Left lung (tissue), 14 donors: ENCODE measurements at places on chromosomes 13 and 19. TPM values are rescaled to one million over a fixed set of nuclear protein-coding genes. Genes with fewer than 3 reads are reported as not detected.

The CLC gene
- not detected for total RNA-seq

The ANGPTL4 gene
- total RNA-seq: 24.8 TPM

The WDR88 gene
- not detected for total RNA-seq

The FLT1 gene
- total RNA-seq: 25.2 TPM

The SIGLEC6 gene
- 3.2 TPM for total RNA-seq

The TNFSF13B gene
- 12.2 TPM for total RNA-seq

The SOX1 gene
- not detected for total RNA-seq

The ACER1 gene
- total RNA-seq: not detected

The C13orf42 gene
- not detected for total RNA-seq

The PSG1 gene
- total RNA-seq: not detected

The TRPC4 gene
- 0.76 TPM for total RNA-seq

The GPR183 gene
- 7.4 TPM for total RNA-seq

The ALKBH7 gene
- total RNA-seq: 52.8 TPM

The ZNF799 gene
- total RNA-seq: 7.1 TPM

The C3 gene
- total RNA-seq: 748 TPM

The TPTE2 gene
- total RNA-seq: not detected

The SMIM44 gene
- total RNA-seq: not detected

The ENOX1 gene
- 1.5 TPM for total RNA-seq

The DPF1 gene
- 0.79 TPM for total RNA-seq

The APLP1 gene
- total RNA-seq: 8.6 TPM

The TRPM4 gene
- 61.7 TPM for total RNA-seq

The SPACA4 gene
- total RNA-seq: not detected

The RGCC gene
- total RNA-seq: 196 TPM

The NLRP12 gene
- total RNA-seq: 12.2 TPM

The SLITRK5 gene
- 0.09 TPM for total RNA-seq

The CEACAM4 gene
- 2.7 TPM for total RNA-seq

The RUBCNL gene
- total RNA-seq: 6.6 TPM

The CYP4F2 gene
- total RNA-seq: not detected

The CEACAM7 gene
- 0.18 TPM for total RNA-seq

The TINCR gene
- 0.76 TPM for total RNA-seq

The LRG1 gene
- total RNA-seq: 11.2 TPM

The TMEM150B gene
- 13.3 TPM for total RNA-seq

The FGF22 gene
- 0.21 TPM for total RNA-seq

The ZNF567 gene
- 6.6 TPM for total RNA-seq

The ZNF616 gene
- total RNA-seq: 14.2 TPM
